Spleen (tissue), 13 donors: ENCODE measurements at places on chromosomes 1 and 21.

DNA sequence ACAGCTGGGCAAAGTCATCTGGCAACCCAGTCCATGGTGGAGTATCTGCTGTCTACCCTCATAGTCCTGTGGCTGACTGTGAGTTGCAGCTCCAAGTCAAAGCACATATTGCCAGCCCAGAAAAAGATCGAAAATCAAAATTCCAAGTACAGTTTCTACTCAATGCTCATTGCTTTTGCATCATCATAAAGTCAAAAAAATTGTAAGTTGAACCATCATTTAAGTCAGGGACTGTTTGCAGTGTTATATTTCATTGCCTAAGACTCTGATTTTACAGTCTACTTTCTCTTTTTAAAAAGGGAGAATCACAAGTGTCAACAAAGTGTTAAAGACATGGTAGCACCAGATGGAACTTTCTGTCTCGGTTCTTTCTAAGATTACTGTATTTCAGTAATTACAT is 22.7 kb upstream of the MAN1C1 start:
- no peak for DNase-seq

DNA sequence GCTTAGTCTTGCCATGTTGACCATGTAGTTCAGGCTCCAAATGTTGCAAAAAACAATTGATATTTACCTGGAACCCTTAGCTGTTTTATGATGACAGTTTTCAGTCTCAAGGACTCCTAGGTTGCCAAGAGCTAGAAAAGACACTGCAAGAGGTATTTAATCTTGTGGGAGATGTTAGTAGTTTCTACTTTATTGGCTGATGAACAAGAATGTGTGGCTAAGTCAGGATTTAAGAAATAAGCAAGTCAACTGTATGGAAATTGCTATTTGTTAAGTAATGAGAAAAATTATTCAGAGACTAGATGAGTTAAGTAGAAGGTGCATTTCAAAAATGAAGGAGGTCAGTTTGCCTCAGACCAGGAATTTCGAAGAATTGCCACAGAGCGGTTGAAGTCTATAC is 639.7 kb upstream of the USP24 start:
- no peak for DNase-seq

GRCh38 chr1:154623358-154623757 is 15.4 kb upstream of the ADAR start:
- peak; percentile 55 for DNase-seq

GRCh38 chr1:36400825-36401601 is 3.3 kb upstream of the LSM10 start:
- DNase-seq: peak; percentile 94

DNA sequence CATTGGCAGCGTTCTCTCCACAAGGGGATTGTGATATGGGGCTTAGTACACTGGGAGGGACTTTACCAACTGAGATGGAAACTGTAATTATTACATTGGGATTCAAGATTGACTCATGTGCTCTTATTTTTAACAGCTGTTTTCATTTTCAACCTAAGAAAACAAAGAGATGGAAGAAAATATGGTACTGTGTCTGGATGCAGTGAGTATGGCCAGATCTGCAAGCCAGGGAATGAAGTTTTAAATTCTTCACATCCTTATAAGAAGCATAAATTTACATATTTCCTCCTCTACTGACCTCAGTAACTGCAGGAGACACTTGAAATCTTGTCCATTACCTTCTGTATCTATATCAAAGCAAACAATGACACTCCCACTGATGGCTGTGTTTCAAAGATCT is 81.5 kb upstream of the EDEM3 start:
- DNase-seq: no peak

GRCh38 chr1:153350321-153350957 is 1.8 kb upstream of the PGLYRP4 start:
- DNase-seq: no peak

GRCh38 chr1:203177470-203178039 is 1.9 kb upstream of the MYBPH start:
- DNase-seq: peak; percentile 61

- DNase-seq: peak; percentile 95
Measured at GRCh38 chr1:40338745-40339419, 21.8 kb upstream of the COL9A2 start.

DNA sequence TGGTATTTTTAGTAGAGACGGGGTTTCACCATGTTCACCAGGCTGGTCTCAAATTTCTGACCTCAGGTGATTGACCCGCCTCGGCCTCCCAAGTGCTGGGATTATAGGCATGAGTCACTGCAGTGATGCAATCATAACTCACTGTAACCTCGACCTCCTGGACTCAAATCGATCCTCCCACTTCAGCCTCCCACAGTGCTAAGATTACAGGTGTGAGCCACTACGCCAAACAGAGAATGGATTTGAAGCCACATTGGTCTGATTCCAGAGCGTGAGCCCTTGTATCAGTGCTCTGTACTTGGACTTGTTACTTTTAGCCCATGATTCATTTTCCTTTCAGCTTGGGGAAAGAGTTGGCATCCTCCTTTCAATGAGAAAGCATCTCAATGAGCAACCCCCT is 14.9 kb upstream of the ZNF683 start:
- DNase-seq: peak; percentile 2

DNA sequence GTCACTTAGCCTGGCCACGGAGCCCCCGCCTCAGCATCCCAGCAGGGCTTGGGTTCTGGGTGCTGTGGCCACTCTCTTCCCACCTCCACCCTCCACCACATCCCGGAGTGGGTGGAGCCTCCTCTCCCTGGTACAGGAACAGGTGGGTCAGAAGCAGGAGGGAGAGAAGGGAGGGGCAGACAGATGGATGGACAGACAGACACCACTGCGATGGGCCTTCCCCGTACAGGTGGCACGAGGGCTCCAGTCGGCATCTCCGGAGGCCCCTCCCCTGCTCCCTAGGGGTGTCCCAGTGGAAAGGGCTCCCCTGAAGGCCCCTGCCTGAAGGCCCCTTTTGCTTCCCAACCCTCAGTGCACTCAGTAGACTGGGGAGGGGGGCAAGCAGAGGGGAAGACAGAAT is 96.9 kb upstream of the TARDBP start:
- DNase-seq: peak; percentile 54

DNA sequence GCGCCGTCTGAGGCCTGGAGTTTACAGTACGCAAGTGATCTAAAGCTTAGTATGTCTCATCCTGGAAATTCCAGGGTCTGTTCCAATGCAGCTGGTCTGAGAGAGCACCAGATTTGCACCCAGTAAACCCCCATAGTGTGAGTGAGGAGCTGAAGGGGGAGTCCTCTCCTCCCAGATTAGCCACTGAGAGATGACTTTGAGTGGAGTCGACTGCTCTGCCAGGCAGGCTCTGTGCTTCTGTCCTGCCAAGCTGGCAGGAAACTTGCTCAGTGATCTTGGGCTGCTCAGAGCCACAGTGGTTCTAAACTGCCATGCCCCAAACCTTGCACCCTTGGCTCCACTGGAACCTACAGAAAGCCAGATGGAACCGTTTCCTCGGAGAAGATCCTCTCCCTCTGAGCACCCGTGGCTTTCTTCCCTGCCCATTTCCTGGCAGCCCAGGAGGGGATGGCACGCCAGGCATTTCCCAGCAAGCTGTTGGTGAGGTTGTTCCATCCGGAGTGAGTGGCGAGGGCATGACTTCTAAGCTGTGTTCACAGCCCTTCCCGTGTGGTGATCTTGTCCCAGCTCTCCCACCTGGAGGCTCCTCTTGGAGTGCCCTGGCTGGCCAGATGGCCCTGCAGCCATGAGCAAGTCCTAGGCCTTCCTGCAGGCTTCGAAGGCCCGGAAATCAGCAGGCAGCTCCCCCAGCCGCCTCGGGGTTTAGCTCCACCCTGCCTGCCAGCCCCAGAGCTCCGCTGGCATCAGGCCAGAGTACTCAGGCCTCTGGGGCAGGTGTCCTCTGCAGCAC is 125.9 kb upstream of the VAMP3 start:
- DNase-seq: peak; percentile 72

DNA sequence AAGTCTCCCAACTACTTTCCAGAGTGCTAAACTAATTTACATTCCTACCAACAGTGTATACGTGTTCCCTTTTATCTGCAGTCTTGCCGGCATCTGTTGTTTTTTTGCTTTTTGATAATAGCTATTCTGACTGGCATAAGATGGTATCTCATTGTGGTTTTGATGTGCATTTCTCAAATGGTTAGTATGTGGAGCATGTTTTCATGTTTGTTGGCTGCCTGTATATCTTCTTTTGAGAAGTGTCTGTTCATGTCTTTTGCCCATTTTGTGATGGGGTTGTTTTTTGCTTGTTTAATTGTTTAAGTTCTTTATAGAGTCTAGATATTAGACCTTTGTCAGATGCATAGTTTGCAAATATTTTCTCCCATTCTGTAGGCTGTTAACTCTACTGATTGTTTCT is 46.6 kb downstream of the MAST2 start:
- DNase-seq: no peak

DNA sequence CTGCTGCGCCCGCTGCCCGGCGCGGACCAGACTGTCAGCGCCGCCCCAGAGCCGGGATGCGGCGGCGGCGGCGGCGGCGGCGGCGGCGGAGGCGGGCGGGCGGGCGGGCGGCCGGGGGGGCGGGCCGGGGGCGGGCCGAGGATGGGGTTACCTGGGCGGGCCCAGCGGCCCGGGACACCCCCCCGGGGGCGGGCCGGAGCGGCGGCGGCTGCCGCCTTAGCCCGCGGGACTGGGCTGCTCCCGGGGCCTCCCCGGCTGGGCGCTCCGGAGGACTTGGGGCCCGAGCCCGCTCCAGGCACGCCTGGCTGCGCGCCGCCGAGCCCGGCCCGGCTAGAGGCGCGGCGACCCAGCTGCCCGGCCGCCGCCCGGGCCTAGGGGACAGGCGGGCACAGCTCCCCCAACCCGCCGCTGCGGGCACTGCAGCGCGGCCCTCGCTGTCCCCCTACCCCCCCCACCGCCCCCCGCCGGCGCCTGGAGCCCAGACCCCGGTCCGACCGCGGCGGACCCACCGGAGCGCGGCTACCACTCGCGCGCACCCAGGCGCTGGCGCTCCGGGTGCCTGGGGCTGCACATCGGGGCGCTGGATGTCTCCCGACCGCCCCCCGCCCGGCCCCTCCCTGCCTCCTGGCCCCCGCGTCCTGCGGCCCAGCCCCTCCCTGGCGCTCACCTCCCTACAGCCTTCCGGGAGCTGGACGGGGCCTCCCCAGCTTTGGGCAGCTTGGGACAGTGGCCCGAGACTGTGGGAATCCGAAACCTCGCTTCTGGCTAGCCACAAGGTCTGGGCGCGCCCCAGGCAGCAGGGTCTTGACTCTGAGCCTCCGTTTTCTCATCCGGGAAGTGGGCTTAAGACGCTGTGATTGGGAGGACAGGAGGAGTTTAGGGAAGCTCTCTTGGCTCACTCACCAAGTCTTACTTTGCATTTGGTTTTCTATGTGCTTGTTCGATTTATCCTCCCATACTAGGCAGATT is at the start of gene WNT4:
Gene WNT4, minus strand, starts transcription at position 33 of the 969 bp plus-strand sequence. CDS start 175 bp downstream, outside the sequence.
- no peak for DNase-seq

DNA sequence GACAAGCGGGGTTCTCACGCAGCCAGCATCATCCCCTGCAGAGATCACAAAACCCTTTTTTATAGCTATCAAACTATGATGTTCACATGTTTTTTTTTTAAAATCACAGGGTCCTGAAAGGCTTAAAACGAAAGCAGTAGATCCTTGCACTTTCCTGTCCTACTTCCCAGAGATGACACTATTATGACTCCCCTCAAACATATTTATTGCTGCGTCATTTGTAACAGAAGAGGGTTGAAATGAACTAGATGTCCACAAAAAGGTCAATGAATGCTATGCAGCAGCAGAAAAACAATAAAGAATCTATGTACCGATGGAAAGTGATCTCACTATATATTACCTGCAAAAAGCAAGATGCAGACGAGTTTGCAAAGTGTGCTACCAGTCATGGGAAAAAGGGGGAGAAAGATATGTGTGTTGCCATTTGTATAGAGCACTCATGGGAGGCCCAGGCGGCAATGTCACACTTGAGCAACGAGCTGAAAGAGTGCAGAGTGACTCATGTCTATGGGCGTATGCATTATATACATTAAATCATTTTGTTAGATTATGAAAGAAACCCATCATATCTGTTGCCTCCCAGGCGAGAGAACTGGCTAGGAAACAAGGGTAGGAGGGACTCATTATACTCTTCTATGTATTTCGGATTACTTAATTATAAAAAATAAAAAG is 68.9 kb upstream of the PARP1 start:
- DNase-seq: no peak

- no peak for DNase-seq
Measured at GRCh38 chr1:4367230-4367777, 287.1 kb upstream of the AJAP1 start.

- DNase-seq: no peak
Measured at GRCh38 chr21:39187141-39187540, 3.9 kb upstream of the PSMG1 start.

GRCh38 chr1:156056326-156056849 is 1.8 kb downstream of the LAMTOR2 start:
- DNase-seq: no peak

GRCh38 chr1:39777306-39777705 is 6.2 kb upstream of the OXCT2 start:
- DNase-seq: no peak

GRCh38 chr1:95371666-95372282 is 137.8 kb downstream of the RWDD3 start:
- no peak for DNase-seq

DNA sequence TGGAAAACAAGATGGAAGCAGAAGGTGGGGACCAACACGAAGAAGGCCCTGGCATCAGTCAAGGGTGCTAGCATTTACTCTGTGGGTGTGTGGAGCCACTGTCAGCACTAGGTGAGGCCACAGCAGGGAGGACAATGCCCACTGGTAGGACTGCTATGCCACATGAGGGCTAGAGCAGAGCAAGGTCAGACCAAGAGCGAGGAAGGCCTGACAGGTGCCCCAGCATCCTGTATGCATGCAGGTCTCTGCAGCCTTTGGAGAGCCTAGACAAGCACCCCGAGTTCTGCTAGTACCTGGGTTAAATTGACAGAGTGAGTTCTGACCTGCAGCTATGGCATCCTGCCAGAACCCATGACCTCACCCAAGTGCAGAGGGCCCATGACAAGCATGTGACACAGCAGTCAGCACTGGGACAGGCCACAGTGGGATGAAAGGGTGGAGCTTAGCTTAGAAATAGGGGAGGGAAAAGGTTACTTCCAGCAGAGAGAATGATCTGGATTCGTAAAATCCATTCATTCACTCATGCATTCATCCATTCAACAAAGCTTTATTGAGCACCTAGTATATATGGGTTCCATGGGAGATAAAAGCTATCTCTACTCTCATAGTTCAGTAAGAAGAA is 9.0 kb upstream of the CSF1 start:
- no peak for DNase-seq

GRCh38 chr21:26506956-26507355 is 66.1 kb downstream of the CYYR1 start:
- DNase-seq: no peak

DNA sequence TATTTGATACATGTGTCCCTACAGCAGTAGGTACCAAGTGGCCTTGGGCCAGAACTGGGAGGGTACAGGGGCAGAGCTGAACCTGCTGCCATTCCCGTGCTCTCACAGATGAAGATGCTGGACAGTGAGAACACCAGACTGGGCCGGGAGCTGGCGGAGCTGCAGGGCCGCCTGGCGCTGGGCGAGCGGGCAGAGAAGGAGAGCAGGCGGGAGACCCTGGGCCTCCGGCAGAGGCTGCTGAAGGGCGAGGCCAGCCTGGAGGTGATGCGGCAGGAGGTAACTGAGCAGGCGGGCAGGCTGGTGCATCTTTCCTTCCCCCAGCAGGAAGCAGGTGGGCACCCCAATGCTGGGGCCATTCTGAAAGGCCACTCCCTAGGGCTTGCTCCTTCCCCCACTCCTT is 21.9 kb downstream of the MFAP2 start:
- no peak for DNase-seq

GRCh38 chr1:76314730-76315129 is 240.2 kb downstream of the ST6GALNAC3 start:
- no peak for DNase-seq
